ENCODE measurements at places on chromosomes 11 and 22.
A peak's percentile ranks its signal among the peaks of the same experiment; 100 is the strongest.

GRCh38 chr11:132610216-132610615, 922.1 kb downstream of the OPCML start:
- DNase-seq = no peak

DNA sequence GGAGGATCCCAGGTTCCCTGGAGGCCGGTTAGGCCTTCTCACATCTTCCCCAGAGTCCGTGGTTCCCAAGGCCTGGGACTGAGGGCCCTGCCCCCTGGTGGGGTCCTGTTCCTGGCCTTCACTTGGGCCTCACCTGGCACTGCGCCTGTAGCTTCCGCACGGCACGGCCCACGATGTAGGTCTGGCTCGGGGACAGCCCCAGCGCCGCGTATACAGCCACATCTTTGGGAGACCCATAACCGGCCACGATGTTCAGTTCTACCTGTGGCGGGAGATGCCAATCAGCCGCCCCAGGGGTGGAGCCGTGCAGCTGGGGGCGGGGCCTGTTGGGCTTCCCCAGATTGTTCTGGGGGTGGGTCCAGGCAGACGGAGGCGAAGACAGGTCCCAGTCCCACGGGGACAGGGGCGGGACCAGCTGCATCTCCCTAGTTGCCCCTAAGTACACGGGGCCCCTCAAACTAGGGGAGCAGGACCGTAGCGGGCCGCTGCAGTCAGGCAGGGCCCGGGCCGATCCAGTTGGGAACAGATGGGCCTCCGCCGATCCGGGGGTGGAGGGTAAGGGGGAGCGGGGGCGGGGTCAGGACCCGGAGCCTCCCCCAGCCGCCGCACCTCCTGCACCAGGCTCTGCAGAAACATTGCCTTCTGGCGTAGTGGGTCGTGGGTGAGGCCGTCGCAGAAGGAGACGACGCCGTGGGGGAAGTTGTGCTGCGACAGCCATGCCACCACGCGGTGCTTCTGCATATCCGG, 10.1 kb downstream of the AIP start:
- DNase-seq = peak; percentile 25

- DNase-seq = no peak
Measured at GRCh38 chr22:32380991-32381390, 23.3 kb downstream of the RFPL3 start.

DNA sequence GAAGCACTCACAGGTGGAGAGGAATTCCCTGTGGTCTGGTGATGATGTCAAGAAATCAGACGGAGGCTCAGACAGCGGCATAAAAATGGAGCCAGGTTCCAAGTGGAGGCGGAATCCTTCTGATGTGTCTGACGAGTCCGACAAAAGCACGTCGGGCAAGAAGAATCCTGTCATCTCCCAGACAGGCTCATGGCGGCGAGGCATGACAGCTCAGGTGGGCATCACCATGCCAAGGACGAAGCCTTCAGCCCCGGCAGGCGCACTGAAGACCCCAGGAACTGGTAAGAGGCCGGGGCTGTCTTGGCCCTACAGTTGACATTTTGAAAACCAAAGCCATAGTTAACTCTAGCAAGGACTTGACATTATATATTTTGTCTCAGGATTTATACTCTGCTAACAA, 116.3 kb downstream of the DBX1 start:
- DNase-seq = no peak

- no peak for DNase-seq
Measured at GRCh38 chr22:31603574-31603973, 58.4 kb downstream of the PISD start.

DNA sequence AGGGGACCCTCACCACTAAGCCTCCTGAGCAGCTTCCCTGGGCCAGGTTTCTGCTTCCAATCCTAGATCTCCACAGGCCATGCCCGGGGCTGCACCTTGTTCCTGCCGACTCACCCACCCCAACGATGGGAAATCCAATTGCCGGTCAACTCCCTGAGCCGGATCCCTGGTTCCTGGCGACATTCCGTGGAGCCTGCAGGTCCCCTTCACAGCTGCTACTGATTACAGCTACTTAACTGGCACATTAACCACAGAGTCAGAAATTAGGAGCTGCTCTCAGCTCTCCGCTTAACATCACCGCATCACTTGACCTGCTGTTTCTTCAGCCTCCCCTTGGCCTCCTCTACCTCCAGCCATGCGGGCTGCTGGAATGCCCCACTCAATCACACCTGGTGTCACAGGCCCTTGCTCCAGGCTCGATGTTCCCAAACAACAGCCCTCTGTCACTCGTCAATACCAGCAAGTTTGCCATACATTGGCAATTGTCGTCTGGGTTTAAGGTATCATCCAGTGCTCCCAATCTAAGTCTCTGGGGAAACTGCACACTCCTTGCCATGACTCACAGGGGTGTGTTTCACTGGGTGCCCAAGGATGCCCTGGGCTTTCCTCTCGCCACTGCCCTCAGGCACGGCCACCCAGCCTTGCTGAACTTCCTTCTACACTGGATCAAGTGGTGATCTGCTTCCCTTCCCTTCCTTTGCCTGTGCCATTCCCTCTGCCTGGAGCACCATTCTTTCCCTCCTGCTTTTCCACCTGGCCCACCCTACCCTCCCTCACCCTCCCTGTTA, 181.0 kb downstream of the MN1 start:
- DNase-seq = no peak

DNA sequence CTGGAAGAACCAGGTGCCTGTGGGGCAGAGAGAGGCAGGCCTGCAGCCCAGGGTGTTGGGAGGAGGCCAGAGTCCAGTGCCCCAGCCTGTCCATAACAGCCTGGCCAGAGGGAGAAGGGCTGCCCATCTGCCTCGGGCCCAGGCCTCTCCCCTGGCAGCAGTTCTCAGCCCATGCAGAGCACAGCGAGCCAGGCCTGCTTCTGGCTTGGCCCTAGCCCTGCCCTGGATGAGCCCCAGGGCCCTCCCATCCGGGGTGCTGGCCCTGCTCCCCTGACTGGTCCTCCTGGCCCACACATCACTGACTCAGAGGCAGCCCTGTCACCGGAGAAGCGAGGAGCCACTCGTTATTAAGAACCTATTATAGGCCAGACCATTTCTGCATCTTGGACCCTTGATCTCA, 19.7 kb upstream of the MYRF start:
- DNase-seq = no peak

GRCh38 chr22:36822581-36822980, 5.7 kb upstream of the PVALB start:
- no peak for DNase-seq

DNA sequence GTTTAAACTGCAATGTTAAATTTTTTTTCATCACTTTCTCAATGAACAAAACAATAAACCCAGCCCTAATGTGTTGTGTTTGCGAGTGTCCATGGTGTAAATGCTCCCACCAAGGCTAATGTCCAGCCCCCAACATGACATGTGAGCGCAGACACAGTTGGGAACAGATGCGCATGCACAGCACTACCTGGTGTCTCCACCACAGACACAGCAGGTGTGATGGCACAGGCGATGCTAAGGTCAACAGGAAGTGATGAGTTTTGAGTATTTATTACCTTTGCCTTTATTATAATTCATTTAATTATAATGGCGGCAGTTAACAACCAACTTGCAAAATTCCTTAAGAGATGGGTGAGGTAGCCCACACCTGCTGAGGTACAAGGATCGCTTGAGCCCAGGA, 42.9 kb downstream of the MICAL3 start:
- DNase-seq = peak; percentile 59

- DNase-seq = no peak
Measured at GRCh38 chr22:49815641-49816091, 12.0 kb downstream of the BRD1 start.

DNA sequence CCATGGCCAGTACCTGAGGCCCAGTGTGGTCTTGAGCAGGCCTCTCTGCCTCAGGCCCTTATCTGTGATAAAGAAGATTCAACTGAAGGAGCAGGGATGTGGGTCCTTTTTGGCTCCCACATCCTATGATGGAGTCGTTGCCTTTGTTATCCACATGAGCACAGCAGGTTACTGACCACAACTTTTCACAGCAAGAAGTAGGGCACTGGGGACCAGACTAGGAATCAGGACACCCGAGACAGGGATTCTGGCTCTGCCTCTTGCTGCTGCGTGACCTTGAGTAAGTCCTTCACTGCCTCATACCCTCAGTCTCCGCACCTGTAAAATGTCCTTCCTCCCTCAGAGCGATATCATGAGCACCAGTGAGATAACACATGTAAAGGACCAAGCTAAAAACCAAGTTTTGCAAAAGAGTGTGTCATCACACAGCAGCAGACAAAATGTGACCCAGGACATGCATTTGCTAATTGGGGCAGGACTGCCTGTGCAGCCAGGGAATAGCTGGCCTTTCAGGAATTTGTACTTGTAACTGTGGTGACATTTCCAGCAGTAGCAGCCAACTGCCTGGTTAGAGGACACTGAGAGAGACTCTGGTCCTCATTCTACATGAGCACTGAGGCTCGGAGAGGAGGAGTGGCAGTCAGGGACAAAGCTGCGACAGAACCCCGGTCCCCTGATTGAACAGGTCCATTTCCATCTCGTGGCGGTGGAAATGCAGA, 13.2 kb upstream of the SMIM35 start:
- DNase-seq = no peak

- DNase-seq = no peak
Measured at GRCh38 chr11:45180179-45180847, 33.9 kb downstream of the PRDM11 start.

DNA sequence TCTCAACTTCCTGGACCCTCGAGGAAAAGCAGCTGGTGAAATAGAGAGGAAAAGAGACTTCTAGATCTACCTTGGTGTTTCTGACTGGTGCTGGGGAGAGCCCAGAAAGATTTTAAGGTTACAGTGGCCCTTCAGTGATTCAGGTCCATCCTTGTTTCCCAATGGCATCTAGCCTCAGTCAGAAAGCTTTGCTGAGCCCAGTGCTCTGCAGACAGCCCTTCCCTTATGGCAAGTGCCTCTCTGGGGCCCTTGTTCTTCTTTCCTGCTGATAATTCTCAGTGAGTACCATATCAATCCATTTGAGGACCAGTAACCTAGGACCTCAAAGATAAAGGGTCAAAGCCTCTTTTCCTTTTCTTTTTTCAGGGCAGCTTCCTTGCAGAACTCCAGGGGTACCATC, 25.1 kb upstream of the TMEM135 start:
- DNase-seq = no peak

GRCh38 chr22:34760276-34761008, 305.5 kb upstream of the ISX start:
- DNase-seq = no peak

GRCh38 chr11:11641581-11641980, 19.8 kb upstream of the GALNT18 start:
- DNase-seq = no peak

- DNase-seq = no peak
Measured at GRCh38 chr11:10751581-10751940, 515 bp downstream of the CTR9 start.

DNA sequence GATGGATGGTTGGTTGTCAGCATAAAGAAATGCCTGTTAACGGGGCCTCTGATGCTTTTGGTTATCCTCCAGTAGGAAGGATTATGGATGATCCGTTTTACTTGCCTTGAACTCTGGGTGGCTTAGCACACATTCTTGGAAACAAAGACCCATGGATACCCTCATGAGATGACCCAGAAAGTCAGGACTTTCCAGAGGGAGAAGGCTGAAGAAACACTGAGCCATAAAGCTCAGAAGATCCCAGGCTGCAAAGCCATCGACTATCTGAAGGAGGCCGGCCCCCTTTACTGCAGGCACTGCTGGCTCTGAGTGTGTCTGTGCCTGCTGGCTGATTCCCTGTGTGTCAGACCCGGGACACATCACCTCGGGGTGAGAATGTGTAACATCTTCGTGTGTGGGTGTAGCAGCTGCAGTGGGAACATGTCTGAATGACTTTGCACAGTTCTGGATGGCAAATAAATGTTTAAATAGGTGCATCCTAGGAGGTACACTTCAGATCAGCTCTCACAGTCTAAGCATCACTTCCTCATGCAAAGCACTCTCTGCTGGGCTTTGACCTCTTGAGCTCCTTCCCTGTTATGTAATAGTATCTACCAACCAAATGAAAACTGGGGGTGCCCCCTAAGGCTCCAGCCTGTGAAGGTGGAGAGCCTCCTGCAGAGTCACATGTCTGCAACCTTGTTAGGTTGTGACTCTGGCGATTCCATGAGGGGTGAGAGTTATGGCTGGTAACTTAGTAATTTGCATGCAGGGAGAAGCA, 1084.9 kb downstream of the TBC1D22A start:
- DNase-seq = peak; percentile 55

Data from OCI-LY7 (cell line).